Gastroesophageal sphincter (tissue), 4 donors: ENCODE measurements at places on chromosomes 4 and X.

- ATAC-seq: peak; percentile 39
These were observed 79.1 kb downstream of the MID1IP1 start for GRCh38 chrX:38880296-38880854.

- ATAC-seq: peak; percentile 37
These were observed 2.4 kb upstream of the MBNL3 start for GRCh38 chrX:132491191-132491590.

DNA sequence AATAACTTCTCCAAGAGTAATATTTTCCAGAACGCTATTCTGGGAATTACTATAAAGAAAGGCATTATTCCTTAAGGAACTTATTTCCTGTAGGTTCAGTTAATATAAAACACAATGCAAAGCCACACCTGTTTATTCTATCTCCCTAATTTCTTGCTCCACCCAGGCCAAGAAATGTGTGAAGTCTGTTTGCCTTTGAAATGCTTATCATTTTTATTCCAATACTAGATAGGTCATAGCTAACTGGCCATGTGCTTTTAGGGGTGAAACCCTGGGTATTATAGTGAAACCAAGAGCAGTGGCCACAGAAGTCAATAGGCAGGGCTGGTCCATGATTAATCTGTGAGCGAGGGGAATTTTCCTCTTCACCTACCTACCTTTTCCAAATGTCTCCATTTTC lies 14.8 kb downstream of the CXCL3 start:
- no peak for ATAC-seq

DNA sequence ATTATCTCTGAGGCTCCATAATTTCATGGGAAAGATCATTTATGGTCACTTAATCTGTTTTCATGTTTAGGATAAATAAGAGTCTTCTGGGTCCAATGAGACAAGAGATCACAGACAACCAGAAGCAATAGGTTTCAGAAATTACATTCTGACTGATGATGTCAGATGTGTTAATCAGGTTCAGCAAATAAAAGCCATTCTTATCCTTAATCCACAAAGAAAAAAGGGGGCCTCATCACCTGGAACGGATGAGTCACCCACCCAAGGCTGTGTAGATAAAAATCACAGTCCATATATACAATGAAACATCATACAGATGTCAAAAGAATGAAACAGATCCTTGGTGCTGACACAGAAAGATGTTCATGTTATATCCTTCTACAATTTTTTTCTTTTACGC lies 36.6 kb downstream of the SYTL4 start:
- ATAC-seq: no peak

GRCh38 chr4:44927399-44928380 lies 201.3 kb upstream of the GNPDA2 start:
- ATAC-seq: no peak

DNA sequence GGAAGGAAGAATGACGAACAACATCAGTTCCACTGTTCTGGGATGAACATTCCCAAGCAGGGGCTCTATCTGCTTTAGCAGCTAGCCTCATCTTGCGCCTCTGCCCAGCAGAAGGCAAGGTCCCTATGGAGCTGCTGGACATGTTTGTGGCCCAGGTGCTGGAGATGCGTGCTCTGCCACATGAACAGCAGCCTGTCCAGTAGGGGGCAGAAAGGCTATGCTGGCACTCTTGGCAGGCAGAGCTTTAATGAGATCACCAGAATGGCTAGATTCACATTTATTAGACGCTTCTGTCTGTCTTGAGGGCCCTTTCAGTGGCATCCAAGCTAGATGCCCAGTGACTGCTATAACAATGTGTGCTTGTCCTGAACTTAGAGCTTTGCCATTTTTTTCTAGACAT lies 1826.0 kb downstream of the STIM2 start:
- no peak for ATAC-seq

DNA sequence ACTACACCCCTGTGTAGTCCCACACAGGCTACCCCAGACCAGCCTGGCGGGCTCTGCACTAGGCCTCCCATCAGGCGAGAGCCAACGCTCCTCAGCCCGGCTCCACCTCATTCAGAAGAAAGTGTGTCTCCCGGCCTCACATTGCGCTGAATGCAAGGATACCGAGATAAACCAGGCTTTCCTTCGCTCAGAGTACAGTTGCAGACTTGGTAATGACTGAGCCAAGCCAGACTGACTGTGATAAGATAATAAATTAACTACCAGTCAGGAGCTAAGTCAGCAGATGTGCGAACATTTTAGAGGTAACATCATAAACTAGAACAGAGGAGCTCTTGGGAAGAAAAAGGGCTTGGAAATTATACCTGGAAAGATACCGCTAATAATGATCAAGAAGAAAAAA lies 397.6 kb downstream of the TRIML1 start:
- no peak for ATAC-seq

DNA sequence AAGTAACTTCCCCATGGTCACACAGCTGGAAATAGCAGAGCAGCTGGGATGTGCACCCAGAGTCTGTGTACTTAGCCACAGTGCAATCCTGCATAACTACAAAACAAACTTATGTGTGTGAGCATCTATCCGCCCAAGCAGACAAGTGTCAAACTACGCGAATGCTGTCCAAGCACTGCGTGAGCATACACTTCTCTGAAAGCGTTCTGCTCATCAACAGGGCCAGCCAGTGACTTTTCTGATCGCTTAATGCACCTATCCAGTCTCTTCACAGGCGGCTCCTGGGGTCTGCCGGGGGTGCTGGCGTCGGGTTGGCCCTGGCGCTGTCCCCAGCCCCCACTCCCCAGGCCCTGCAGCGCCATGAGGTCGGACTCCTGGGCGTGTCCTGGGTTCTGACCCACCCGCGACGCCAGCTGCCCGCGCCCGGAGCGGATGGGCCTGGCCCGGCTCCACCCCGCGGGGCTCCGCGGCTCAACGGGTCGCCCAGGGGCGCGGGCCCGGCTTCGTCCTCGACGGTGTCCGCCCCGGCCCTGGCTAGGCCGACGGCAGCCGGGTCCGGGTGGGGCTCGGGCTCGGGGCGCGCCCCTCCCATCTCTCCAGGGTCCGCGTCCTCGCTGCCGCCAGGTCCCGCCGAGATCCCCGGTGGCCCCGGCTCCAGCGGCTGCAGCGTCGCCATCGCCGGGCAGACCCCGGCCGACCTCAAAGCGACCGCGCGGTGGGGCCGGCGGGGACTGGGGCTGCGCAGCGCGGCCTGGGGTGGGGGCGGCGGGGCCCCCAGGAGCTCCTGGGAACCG lies 1.3 kb upstream of the ZNF141 start:
- peak; percentile 9 for ATAC-seq

GRCh38 chr4:173513651-173514050 lies 16.4 kb downstream of the HAND2 start:
- no peak for ATAC-seq

- ATAC-seq: no peak
These were observed 360.2 kb downstream of the GLUD2 start for GRCh38 chrX:121407627-121408026.

DNA sequence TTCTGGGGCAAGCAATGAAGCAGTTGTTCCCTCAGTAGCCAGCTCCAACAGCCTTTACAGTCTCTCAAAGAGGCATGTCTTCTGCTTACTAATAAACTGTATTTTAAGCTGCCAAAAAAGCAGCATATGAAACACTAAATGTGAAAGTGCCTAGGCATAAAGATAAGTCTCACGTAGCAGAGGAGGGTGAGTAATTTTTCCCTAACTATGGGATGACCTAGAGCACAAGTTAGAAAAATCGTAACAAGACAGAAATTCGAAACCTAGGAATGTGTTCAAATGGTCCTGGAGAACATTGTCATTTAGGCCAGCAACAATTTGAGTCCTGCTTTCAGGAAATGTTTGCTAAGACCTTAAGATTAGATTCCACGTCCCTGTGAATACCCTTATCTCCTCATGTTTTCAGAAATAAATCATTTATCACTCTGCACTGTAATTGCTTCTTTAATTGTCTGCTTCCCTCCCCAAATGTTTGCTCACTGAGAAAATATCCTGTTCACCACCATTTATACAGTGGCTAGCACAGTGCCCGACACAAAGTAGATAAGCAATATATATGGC lies 222.2 kb downstream of the KCNIP4 start:
- no peak for ATAC-seq

GRCh38 chrX:120549483-120550452 lies 11.0 kb downstream of the CUL4B start:
- no peak for ATAC-seq

DNA sequence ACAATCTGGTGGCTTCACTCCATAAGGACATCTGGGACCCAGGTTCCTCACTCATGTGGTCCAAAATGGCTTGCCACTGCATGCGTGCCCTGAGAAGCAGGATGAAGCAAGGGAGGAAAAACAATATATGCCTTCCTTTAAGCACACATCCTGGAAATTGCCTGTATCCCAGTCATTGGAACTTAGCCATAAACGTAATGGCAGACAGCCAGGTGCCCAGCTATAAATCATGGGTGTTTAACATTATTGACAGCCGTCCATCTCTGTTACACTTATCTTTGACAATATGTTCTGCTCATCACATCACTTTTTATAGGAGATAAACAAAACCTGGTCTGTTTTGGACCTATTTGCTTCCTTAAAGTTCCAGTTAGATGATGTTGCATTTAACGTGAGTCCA lies 181.0 kb downstream of the AASDH start:
- ATAC-seq: no peak

GRCh38 chr4:101187841-101188240 lies 159.5 kb downstream of the PPP3CA start:
- ATAC-seq: no peak

DNA sequence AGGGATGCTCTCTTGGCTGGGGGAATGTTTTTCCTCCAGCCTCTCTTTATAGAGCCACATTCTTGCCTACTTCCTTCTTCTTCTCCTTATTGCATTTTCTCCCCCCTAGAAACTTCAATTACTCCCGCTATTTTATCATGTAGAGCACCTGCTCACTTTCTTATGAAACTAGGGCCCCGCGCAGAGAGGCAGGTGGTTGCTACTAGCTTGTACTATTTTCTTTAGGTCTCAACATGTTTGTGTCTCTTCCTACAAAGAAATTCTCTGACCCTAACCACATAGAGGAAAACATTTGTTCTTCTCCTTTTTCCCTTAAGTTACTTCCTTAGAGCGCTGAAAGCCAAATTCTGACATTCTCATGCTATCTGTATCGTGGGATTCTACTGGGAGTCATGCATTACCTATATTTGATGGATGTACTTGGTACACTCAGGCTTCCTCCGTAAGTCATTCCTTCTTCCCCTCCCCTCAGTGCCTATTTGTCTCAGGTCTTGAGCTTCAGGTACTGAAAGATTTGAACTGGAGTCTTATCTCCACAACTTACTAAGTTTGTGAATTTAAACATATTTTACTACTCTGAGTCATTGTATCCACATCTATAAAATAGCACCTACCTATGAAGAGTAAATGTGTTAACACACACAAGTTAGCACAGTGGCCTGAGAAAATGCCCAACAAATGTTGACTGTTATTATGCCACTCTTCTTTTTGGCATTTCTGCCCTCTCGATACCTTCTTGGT lies 159.1 kb upstream of the LEF1 start:
- no peak for ATAC-seq

DNA sequence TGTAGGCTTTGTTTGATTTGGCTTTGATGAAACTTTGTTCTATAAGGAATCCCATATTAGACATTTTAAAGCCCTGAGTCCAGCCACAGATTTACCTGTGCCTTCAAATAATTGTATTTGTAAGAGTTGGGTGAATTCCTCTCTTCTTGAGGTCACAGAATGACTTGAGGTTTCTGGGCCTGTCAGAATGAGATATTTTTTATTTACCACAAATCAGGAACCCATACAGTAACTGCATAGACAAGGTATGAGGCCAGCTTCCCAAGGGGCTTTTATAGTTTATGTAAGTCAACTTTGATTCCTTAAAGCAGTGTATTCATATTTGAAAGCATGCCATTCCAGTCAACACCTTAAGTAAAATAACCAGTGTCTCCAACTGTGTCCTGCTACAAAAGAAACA lies 29.1 kb upstream of the CXCL3 start:
- no peak for ATAC-seq

GRCh38 chr4:128769011-128769410 lies 40.5 kb upstream of the JADE1 start:
- no peak for ATAC-seq

- ATAC-seq: no peak
These were observed 196.0 kb upstream of the DCAF8L1 start for GRCh38 chrX:28177202-28177601.

GRCh38 chr4:53507058-53507457 lies 84.2 kb downstream of the LNX1 start:
- ATAC-seq: no peak

GRCh38 chr4:98645527-98645926 lies 12.9 kb downstream of the TSPAN5 start:
- no peak for ATAC-seq

- peak; percentile 32 for ATAC-seq
These were observed at the start of gene GRIA3 for GRCh38 chrX:123184219-123184865. TSS of gene GRIA3 (plus strand) at chrX:123184278. CDS start at chrX:123184536, 258 bp downstream.

DNA sequence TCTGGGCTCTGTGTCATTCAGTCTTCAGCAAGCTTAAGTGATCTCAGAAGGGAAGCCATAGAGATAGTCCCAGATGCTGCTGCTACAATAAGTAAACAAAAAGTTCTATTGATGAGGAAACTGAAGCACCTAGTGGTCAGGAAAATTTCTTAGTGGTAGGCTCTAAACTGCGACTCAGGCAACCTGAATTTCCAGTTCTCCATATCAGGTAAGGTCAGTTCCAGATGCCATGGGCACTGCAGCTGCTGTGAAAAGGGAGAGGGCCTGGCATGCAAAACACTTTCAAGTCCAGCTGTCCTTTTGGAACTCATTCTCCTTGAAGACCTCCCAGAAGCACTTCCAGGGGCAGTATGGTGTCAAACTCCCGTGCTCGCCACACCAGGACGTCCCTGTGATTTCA lies 46.2 kb downstream of the REELD1 start:
- no peak for ATAC-seq

- no peak for ATAC-seq
These were observed 231.5 kb downstream of the PCDH18 start for GRCh38 chr4:137300776-137301175.

DNA sequence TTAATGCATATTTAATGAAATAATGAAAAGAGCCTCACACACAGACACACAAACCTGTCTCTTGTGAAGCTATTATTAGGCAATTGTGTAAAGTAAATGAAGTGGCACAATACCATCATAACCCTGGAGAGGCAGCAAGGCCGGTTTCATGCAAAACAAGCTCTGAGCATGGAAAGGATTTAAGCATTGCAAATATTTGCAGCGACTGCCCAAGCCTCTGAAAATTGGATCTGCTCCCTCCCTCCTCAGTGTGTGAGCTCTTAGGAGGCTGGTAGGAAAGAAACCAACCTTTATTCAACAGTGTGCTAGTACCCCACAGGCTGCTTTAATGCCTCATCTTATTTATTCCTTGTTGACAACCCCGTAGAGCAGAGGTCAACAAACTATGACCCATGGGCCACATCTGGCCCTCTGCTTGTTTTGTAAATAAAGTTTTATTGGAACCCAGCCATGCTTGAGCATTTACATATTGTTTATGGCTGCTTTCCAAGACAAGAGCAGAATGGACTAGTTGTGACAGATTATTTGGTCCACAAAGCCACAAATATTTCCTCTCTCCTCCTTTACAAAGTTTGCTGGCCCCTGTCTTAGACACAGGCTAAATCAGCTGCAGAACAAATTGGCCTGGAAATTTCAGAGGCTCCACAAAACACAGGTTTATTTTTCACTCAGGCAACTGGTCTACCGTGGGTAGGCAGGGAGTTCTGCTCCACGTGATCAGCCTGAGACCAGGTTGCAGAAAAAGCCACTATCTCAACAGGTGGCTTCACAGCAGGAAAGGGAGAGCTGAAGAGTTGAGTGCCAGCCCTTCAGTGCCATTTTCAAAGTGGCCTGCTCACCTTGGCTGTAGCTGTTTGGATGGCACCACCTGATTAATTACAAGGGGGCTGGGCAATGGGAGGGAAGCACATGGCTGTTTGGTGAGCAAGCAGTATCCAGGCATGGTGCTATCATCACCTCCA lies 16.8 kb downstream of the RS1 start:
- no peak for ATAC-seq

- ATAC-seq: no peak
These were observed 11.3 kb upstream of the SMS start for GRCh38 chrX:21929209-21929608.
